Activated naive CD4-positive, alpha-beta T cell treated with anti-CD3 and anti-CD28 coated beads for 36 hours (primary cell): ENCODE measurements at places on chromosomes 4 and X. TPM values are rescaled to one million over a fixed set of nuclear protein-coding genes. Genes with fewer than 3 reads are reported as not detected.
A peak's percentile ranks its signal among the peaks of the same experiment; 100 is the strongest.

GRCh38 chr4:71110499-71110898 is 117.0 kb downstream of the DCK start:
- H3K27ac ChIP-seq: no peak overlapping the region
- no peak overlapping the region for H3K4me3 ChIP-seq
- H3K27me3 ChIP-seq: no peaks in the 10 kb centered on the region
- DNase-seq: no peak
- peaks cover 27% of the 10 kb centered on the region for H3K4me1 ChIP-seq

Gene FAM47A
- total RNA-seq: not detected

Gene EGFL6
- 0.12 TPM for total RNA-seq

DNA sequence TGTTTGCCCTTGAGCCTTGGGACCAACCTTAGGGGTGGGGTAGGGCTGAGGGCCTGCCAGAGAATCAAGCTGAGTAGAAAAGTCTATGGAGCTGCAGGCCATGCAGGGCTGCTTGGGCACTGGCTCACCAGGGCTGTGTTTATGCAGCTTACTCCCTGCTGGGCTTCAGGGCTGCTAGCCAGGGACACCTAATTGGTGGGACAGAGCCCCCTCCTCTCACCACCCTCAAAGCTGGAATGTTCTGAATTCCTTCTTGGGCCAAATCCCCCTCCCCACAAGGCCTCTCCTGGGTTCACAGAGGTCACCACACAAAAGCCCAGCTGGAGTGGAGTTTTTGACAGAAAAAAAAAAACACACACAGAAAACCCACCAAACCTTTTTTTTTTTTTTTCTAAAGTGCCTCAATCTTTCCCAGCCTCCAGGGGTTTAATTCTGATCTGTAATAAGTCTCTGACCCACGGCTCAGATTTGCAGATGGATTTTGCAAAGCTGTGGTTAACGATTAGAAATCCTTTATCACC is at the start of gene CLDN2:
CLDN2 (plus strand) TSS at position 471 of the 521 bp plus-strand sequence. CDS start 7,827 bp downstream, outside the sequence.
- no peak for DNase-seq
- no peak within 1 kb of the TSS for H3K27ac ChIP-seq
- peaks cover 17% of the 10 kb centered on the region for H3K4me1 ChIP-seq
- no peaks in the 10 kb centered on the region for H3K36me3 ChIP-seq

Gene AWAT2
- not detected for total RNA-seq

- no peak for DNase-seq
- H3K4me1 ChIP-seq: no peaks in the 10 kb centered on the region
- H3K4me3 ChIP-seq: no peak overlapping the region
- peaks cover 3% of the 10 kb centered on the region for H3K27me3 ChIP-seq
Measured at GRCh38 chr4:55578341-55579010, 13.6 kb downstream of the PDCL2 start.

- H3K36me3 ChIP-seq: no peaks in the 10 kb centered on the region
- peak overlapping the region; percentile 25 for H3K4me3 ChIP-seq
- peaks cover 18% of the 10 kb centered on the region for H3K4me1 ChIP-seq
- DNase-seq: peak; percentile 75
Measured at GRCh38 chrX:1582686-1583437, 8.5 kb upstream of the AKAP17A start.

- no peaks in the 10 kb centered on the region for H3K36me3 ChIP-seq
- no peaks in the 10 kb centered on the region for H3K27me3 ChIP-seq
- H3K27ac ChIP-seq: no peak overlapping the region
- H3K4me3 ChIP-seq: no peak overlapping the region
Measured at GRCh38 chr4:66372706-66373105, 702.4 kb upstream of the EPHA5 start.

DNA sequence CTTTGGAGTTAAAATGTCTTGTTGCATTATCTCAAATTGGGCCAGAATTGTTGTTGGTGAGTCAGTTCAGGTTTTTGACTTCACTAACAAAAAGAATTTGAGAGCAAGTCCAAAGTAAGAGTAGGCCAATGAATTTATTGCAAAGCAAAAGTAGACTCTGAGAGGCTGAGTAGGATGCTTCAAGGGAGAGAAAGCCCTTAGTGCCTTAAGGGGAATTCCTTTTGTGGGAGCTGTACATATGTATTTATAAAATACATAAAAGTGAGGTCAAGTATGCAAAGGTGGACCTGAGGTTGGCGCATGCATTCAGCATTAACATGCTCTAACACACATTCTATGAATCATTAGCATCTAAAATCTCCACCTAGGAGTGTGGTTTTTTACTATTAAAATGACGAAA is 565.4 kb downstream of the GRXCR1 start:
- no peak overlapping the region for H3K4me3 ChIP-seq
- H3K4me1 ChIP-seq: no peaks in the 10 kb centered on the region
- no peaks in the 10 kb centered on the region for H3K36me3 ChIP-seq
- DNase-seq: no peak

GRCh38 chrX:123274796-123275195 is 90.7 kb downstream of the GRIA3 start:
- H3K36me3 ChIP-seq: no peaks in the 10 kb centered on the region
- DNase-seq: no peak
- no peak overlapping the region for H3K4me3 ChIP-seq
- no peaks in the 10 kb centered on the region for H3K4me1 ChIP-seq
- no peaks in the 10 kb centered on the region for H3K27me3 ChIP-seq

- no peaks in the 10 kb centered on the region for H3K36me3 ChIP-seq
- no peak overlapping the region for H3K27ac ChIP-seq
- H3K4me3 ChIP-seq: no peak overlapping the region
- peaks cover 18% of the 10 kb centered on the region for H3K4me1 ChIP-seq
- H3K27me3 ChIP-seq: no peaks in the 10 kb centered on the region
Measured at GRCh38 chr4:83124111-83124780, 9.7 kb upstream of the PLAC8 start.

DNA sequence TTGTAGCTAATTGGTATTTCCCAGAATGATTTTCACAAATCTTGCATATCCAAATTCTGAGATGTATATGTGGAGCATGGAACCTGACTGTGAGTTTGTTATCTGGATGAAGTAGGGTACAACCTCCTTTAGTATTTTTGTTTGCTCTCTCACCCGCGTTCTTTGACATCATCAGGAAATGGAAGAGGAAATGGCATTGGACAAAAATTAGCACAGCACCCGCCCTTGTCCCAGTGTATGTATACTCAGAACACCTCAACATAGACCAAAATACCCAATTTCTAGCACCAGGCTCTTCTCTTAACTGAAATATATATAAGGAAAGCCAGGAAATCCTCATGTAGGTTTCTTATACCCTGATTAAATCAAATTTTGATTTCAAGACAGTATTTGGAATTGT is 6.9 kb upstream of the PGRMC2 start:
- no peak overlapping the region for H3K27ac ChIP-seq
- peaks cover 16% of the 10 kb centered on the region for H3K36me3 ChIP-seq
- DNase-seq: no peak
- no peaks in the 10 kb centered on the region for H3K27me3 ChIP-seq

Gene MXRA5
- not detected for total RNA-seq

- no peak overlapping the region for H3K27ac ChIP-seq
- no peaks in the 10 kb centered on the region for H3K27me3 ChIP-seq
- no peak for DNase-seq
- H3K4me3 ChIP-seq: no peak overlapping the region
- H3K4me1 ChIP-seq: no peaks in the 10 kb centered on the region
Measured at GRCh38 chr4:138507522-138507921, 265.4 kb upstream of the SLC7A11 start.
